Fibroblast of mammary gland (primary cell): ENCODE measurements at places on chromosomes 16 and 17.

- peak; percentile 44 for DNase-seq
These were observed 33.8 kb downstream of the FA2H start for GRCh38 chr16:74740795-74741304.

- DNase-seq, result no peak
These were observed 64.6 kb downstream of the WWOX start for GRCh38 chr16:78163772-78164670.

GRCh38 chr16:2852731-2853507 is 5.1 kb downstream of the PRSS22 start:
- no peak for DNase-seq

DNA sequence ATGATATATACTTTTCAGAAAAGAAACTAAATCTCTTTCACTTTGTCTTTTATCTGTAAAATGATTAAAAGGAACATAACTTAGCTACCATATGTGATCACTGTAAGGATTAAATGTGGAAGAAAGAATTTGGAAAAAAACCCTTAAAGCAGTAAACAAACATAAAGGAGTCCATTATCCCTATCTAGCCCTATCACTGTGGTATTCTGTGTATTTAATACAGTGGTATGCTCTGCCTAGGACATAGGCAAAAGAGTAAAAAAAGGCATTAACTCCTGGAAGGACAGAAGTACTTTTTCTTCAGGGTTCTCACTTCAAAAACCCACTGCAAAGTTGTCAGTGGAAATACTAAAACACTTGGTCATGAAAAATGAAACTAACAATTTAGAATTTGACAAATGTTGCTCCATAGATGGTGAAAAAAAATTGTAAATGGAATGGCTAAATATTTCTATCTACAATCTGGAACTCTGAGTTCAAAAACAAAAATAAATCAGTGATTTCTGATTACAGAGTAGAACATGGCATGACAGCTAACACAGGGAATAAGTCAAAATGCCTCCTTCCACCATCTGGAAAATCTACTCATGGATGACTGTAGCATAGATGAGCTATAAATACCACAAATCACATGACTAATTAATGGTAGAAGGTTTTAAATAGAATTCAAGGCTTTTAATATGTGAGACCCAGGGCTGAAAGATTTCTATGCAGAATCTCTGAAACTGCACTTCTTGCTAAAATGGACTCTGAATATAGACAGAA is 140.1 kb downstream of the ITFG1 start:
- peak; percentile 71 for DNase-seq

GRCh38 chr16:15754821-15755534 is 101.8 kb downstream of the MYH11 start:
- DNase-seq, result no peak

DNA sequence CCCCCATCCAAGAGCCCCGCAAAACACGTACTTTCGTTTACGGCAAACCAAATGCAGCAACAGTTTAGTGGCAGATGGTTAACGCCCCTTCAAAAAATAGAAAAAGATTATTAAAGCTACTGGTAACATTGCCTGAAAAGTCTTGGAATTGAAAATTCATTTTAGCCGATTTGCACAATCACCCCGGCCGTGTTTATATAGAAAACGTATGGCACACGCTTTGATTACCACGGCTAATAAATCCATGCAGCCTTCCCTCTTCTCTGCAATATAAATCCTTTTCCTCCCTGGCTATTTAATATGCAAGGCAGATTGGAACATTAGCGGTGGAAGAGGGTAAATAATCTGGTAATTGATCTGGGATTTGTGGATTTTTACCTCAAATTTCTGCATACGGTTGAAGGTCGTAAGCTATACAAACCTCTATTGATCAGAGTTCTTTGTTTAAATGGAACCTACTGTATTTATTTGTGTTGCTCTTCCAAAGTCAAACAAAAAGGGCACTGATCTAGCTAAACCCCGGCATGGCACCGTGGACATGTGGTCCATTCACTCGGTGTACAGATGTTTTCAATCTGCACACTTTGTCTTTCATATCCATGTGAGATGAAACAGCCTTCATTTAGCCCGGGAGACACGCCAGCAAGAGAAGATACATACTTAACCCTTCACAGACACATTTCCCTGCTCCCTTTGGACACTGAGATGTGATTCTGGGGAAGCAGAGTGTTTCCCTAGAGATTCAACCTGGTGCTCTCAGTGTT is 238.1 kb upstream of the MAF start:
- DNase-seq, result peak; percentile 10

- DNase-seq, result peak; percentile 63
These were observed 2.7 kb upstream of the PRKCA start for GRCh38 chr17:66299711-66300110.

GRCh38 chr17:57391076-57391825 is 134.9 kb downstream of the MSI2 start:
- DNase-seq, result no peak

GRCh38 chr16:28524681-28525171 is 14.0 kb downstream of the NUPR1 start:
- peak; percentile 12 for DNase-seq

GRCh38 chr16:69865701-69866100 is 85.4 kb upstream of the CLEC18A start:
- DNase-seq, result peak; percentile 83

DNA sequence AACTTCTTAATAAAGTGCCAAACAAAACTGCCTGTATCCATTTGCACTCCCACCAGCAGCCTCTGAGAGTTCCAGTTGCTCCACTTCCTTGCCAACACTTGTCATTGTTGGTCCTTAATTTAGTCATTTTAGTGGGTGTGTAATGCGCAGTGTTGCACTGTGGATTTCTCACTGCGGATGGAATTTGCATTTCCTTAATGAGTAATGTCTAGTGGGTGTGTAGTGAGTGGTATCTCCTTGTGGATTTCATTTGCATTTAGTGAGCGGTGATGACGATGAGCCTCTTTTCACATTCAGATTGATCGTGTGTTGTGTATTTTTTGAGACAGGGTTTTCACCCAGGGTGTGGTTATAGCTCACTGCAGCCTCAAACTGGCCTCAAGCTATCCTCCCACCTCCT is 4.1 kb upstream of the MSLN start:
- no peak for DNase-seq

DNA sequence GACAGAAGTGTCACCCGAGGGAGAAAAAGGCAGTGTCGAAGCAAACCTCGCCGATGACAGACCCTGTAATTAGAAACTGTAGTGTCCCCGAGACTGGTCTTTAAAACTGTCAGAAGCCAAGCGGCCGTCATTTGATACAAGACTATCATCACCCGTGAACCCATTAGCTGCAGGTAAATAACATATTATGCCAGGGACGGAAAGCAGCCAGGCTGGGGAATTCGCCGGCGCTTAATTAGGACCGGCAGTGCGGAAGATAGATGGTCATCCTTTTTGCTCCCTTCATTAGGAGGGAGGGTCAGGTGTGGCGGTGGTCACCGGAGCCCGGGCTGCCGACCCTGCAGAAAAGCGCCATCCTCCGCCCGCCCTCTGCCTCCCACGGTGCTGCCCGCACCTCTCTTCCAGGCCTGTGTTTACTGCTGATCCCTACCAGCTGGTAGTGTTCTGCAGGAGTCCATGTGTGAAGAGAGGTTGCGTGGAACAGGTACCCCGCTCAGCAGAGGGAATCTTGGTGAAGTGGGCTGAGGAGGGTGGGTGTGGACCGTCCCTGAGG is 109.4 kb upstream of the GSE1 start:
- DNase-seq, result no peak

DNA sequence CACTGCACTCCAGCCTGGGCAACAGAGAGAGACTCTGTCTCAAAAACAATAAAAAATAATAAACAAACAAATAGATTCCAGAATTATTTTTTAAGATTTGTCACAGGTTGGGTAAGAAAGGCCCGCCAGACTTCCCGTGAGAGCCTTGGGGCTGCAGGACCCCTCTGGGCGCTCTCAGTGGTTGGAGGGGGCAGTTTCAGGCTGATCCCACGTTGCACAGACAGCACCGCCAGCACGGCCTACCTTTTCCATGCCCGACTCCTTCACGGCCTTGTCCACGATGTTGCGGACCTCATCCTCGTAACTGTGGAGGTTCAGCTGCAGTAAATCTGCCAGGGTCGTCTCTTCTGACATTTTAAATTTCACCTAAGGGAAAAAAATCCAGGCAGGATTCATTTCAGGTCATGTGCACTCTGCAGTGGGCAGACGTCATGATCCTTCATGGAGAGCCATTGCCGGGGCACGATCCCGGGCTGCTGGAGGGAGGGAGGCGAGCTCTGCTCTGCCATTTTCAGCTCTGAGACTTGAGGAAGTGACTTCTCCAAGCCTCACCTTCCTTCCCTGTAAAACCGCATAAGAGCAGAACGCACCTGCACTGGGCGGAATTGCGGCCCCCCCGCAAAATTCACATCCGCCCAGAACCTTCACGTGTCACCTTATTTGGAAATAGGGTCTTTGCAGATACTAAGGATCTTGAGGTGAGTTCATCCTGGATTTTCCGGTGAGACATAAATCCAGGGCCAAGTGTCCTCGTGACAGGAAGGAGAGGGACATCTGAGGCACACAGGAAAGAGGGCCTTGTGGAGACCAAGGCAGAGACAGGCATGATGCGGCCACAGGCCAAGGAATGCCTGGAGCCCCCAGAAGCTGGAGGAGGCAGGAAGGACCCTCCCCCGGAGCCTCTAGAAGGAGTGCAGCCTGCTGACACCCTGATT is 66.8 kb downstream of the DNAH17 start:
- no peak for DNase-seq

- no peak for DNase-seq
These were observed 43.8 kb downstream of the ZNRF1 start for GRCh38 chr16:75042426-75043174.

GRCh38 chr16:591892-592517 is 2.1 kb downstream of the RAB40C start:
- no peak for DNase-seq

DNA sequence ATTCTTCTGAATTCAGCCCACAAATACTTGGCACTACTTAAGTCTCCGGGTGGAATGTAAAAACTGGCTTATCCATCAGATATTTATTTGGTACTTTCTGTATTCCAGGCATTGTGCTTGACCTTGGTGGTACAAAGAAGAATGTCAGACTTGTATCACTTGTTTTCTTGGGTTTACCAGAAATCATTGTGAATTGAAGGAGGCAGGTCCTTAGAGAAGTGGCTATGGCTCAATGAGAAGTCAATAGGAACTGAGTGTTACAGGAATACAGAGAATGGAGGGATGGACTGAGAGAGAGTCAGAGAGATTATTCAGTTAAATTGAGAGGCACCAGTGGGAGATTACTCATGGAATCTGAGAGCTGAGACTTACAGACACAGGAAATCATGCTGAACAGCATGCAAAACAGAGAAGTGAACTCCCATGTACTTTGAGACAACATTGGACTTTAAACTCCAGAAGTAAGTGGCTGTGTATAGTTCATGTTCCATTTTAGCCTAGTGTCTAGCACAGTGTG is 704.1 kb downstream of the CDH11 start:
- peak; percentile 61 for DNase-seq
